NCI-H1417 (cell line): ENCODE measurements at places on chromosomes 7 and 10.

- no peak for DNase-seq
Measured at GRCh38 chr10:17435953-17436352, 18.4 kb downstream of the ST8SIA6 start.

DNA sequence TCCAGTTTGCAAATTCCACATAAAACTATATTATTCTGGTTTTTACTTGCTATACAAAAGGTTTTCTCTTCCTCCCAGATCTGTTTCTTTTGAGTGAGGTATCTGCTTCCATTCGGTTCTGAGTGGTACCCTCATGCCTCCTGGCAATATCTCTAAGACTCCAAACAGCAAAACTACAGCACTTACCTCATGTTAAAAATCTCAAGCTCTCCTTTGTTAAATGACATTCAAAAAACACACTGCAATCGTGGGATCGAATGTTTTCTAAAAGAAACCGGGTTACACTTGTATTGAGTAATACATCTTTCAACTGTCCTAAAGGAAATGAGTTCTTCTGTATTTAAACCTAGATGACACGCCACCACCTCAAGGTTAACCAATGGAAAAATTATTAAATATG lies 11.1 kb downstream of the YWHAG start:
- no peak for DNase-seq

DNA sequence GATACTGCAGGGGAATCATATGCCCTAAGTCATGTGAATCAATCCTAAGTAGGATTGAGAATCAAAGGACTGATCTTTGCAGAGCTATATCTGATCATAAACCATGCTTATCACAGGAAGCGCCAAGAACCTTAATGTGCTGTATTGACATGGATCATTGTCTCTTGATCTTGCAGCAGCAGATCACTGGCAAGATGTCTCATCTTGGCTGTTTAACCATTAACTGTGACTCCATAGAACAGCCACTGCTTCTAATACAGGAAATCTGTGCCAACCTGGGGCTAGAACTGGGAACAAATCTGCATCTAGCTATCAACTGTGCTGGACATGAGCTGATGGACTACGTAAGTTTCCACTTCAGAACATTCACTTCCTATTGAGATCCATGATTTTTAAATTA lies 21.6 kb downstream of the ENO4 start:
- no peak for DNase-seq

- no peak for DNase-seq
Measured at GRCh38 chr10:102065561-102066398, 631 bp downstream of the HPS6 start.

GRCh38 chr10:30583778-30584415 lies 45.7 kb downstream of the LYZL2 start:
- DNase-seq = no peak

DNA sequence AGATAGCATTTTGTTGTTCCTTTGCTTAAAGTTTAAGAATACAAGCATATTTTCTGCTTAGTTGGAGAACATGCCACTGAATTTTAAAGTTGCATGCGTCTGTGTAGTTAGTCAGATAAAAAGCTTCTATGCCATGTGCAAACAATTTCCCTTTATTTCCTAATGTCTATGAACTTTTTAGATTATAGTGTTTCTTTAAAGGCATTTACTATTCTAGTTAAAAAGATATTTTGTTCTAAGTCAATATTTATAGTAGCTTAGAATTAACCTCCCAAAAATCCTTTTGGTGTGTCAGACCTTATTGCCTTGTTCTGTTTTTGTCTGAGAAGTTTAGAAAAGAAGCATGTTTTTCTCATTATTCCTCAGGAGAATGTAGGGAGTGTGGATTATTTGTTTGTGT lies 99.0 kb upstream of the GATA3 start:
- DNase-seq = no peak

DNA sequence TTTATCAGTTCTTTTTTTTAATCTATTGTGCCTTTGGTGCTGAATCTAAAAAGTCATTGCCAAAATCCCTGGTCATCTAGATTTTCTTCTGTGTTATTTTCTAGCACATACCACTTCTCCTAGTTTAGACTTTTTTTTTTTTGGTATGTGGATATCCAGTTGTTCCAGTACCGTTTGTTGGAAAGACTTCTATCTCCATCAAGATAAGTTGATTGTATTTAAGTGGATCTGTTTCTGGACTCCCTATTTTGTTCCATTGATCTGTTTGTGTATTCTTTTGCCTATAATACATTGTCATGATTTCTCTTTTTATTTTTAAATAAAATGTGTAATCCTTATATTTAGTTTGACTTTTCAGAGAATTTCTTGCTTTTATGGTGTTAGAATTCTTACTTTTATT lies 35.5 kb downstream of the RSBN1L start:
- DNase-seq = no peak

- no peak for DNase-seq
Measured at GRCh38 chr10:50334273-50334672, 83.0 kb upstream of the ASAH2 start.

- DNase-seq = no peak
Measured at GRCh38 chr10:103712146-103712545, 143.2 kb downstream of the SH3PXD2A start.

- no peak for DNase-seq
Measured at GRCh38 chr7:45919231-45919784, 1.8 kb downstream of the IGFBP3 start.

DNA sequence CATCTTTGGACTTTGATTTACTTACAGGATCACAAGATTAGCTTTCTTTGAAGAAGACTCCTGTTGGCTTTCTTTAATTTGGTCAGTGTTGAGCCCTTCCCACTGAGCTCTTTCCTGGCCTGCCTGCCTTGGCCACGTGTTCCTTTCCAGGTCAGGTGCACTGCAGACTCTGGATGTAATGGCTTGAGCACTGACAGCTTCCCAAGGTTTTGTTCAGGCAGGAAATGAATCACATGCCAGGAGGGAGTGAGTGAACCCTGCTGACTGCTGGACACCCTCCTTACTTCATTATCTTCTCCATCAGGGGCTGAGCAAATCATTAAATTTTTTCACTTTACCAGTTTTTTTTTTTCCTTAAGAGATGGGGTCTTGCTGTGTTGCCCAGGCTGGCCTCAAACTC lies 29.8 kb downstream of the SNX10 start:
- DNase-seq = no peak

- no peak for DNase-seq
Measured at GRCh38 chr10:90245623-90246022, 544.2 kb downstream of the KIF20B start.

DNA sequence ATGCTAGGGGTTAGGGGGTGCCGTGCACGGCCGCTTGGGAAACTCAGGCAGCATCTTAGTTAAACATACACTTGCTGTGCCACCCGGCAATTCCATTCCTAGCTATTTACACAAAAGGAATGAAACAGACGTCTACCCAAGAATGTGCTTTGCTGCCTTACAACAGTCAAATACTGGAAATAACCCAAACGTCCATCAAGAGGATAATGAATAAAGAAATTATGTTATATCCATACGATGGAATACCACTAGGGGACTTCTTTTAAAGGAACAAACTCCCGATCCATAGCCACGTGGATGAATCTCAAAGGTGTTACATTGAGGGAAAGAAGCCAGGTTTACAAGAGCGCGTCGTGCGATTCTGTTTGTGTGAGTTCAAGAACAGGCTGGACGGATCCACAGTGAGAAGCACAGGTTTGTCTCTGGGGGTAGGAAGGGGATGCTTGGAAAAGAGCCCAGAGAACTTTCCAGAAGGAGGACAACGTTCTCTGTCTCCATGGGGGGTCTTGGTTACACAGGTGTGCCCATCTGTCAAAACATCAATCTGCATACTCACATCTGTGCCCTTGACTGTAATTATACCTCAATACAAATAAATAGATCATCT lies 41.8 kb downstream of the STK32C start:
- no peak for DNase-seq

- no peak for DNase-seq
Measured at GRCh38 chr10:59003203-59003602, 173.2 kb upstream of the PHYHIPL start.

GRCh38 chr10:102505462-102506115 lies 1.8 kb downstream of the SUFU start:
- DNase-seq = no peak

DNA sequence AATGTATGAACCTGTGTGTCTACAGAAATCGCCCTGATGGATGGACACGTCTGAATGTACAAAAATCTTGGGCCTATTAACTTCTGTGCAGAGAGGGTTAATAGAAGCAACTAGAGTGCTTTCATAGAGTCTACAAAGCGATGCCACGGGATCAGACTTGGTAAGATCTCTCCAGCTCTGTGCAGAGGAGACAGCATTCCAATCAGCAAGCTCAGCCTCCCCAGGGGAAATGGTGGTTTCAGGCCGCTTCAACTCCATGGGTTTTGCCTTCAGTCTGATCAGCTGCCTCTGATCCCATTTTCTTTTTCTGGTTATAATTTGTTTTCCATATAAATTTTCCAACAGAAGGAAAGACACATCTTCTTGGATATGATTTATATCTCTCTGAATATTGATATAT lies 35.1 kb upstream of the COBL start:
- peak; percentile 24 for DNase-seq
